ENCODE measurements at places on chromosomes 2 and 18.

DNA sequence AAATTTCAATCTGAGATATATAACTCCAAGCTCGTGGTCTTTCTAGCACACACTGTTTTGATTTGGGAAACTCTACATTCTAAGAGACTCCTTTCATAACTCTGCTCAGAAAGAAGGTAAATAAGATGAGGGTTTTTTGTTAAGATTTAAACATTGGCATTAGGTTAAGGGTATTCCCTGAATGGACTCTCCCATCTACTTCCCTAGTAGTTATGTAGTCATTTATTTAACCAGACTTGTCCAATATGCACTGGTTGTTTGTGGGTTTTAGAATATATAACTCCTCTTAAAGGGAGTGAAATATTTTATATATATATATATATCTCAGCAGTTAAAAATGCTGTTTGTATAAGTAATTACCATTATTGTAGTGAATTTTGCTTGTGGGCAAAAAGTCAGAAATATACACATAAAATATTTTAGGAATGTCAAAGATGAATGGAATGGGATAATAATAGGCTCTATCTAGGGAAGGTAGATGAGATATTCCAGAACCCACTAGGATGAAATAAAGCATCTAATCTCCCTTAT is 61.5 kb upstream of the WDR75 start:
- DNase-seq, result no peak

- DNase-seq, result peak; percentile 50
These were observed at the start of gene TET3 for GRCh38 chr2:73984203-73984921. TET3 (plus strand) TSS chr2:73984910; CDS start chr2:73986404, 1,494 bp downstream.

DNA sequence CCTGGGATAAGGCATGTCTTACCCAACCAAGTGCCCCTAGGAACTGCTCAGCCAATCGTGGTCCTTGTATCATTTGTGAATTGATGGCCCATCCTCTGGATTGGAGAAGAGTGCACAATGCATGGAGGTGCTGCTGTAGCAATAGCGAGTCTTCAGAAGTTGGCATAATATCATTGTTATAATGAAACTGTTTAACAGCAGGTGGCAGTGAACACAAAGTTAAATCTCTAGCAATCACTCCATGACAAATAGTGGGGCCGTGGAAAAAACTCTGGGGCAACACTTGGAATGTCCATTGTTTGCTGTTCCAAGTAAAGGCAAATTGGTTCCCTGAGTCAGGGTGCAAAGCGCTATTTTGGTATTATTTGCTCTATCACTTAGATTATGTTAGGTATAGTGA is 11.4 kb downstream of the REG1A start:
- DNase-seq, result no peak

GRCh38 chr2:73408198-73408597 is 22.6 kb downstream of the ALMS1 start:
- no peak for DNase-seq

GRCh38 chr2:170396799-170397459 is 219.0 kb downstream of the MYO3B start:
- no peak for DNase-seq

DNA sequence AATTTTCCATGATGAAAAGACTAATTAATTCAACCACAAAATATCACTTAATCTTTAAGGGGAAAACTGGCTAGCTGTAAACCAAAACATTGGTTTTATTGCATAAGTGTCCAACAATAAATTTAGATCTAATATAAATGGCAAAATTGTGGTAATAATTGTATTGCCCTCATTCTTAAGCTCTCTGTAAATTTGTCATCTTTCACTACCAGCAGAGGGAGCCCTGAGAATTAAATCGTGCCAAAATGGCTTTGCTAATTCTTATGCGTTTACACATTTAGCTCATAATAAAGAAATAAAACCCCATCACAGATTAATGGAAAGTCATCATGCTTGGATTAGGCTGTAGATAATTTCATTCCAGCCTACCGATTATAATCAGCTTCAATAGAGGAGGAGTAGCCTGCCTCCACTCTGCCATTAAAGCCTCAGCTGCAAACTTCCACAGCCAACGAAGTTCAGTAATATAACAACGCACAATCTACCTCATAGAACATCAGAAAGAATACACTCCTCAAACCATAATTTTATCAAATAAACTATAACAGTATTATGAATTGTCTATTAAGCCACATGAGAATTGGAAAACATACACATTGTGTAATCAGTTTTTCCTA is 70.0 kb upstream of the ATP5MC3 start:
- DNase-seq, result peak; percentile 19

GRCh38 chr2:168997118-168997521 is 34.0 kb downstream of the ABCB11 start:
- no peak for DNase-seq

- DNase-seq, result no peak
These were observed 37.8 kb upstream of the ZNF516 start for GRCh38 chr18:76532875-76533274.

DNA sequence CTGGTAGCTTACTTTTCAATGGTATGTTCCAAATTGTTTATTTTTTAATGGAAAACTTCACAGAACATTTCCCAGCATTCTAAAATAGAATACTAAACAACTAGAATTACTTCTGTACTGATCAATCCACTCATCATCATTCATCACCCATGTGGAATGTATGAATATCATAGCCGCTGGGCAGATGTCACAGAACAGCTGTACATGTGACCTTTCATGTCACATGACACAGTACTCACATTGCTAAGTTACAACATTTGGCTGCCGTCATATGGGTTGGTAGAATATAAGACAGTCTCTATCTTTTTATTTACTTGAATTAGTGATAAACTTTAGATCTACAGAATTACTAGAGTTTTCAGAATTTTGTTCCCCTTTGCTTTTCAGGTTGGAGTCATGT is 387.6 kb downstream of the ZEB2 start:
- no peak for DNase-seq

DNA sequence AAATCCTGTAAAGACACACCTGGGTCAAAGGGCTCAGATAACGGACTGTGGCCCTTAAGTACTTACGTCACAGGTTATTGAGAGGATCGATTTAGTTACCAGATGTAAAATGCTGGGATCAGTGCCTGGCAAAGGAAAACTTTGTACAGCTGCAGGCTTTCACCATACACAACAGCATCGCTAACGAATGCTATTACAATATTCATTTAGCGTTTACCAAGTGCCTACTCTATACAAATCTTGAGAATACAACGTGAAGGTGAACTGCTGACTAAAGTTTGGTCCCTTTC is 619 bp upstream of the MSH6 start:
- no peak for DNase-seq

GRCh38 chr18:30997223-30997622 is 45.3 kb downstream of the DSC3 start:
- DNase-seq, result no peak

- no peak for DNase-seq
These were observed 149.0 kb upstream of the KCTD1 start for GRCh38 chr18:26697186-26697884.

GRCh38 chr2:239926587-239927232 is 98.4 kb downstream of the NDUFA10 start:
- no peak for DNase-seq

DNA sequence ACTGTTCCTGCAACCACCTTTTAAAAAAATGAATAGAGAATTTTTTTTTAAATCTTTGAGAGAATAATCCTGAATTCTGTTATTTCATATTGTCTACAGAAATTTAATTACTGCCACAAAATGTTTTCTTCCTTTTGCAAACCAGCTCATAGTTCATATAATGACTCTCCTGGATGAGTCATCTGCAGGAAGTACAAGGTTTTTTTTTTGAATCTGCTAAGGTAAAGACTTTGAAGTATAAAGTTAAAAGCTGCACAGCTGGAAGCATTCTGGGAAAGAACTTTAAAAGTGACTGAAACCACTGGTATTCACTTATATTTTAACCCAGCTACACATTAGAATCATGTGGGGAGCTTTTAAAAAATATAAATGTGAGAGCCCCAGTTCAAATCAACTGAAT is 25.4 kb downstream of the SESTD1 start:
- no peak for DNase-seq

GRCh38 chr2:233250985-233251305 is 528 bp upstream of the ATG16L1 start:
- no peak for DNase-seq

DNA sequence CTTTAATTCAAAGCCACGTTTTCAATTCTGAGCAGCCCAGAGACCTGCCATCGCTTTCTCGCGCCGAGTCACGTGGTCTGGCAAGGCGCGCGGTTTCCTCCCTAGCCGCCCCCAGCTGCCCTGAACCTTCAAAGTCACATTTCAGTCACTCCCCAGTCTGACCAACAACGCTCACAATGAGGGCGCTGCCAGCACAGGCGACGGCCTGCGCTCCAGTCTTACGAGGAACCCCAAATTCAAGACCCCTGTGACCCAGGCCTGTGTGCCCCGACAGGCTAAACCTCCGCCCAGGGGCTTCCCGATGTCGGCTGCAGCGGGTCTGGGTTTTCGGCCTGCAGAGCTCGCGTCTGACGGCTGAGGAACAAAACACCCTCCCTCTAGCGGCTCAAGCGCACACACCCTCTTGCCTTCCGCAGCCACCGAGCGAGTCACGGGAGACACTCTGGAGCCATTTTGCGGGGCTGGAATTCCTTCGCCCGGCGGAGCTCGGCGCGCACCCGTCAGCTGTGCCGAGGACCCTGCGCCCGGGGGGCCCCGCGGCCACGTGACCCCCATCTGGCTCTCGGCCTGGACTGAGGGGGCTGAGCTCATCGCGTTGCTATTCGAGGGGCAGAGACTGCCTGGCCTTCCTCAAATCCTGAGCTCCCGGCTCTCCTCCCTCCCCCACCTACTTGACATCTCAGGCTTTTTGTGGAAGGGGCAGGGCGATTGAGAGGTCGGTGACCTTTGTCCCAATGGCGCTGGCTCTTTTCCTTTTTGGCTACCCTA is 69.9 kb upstream of the ITGB6 start:
- DNase-seq, result peak; percentile 82

DNA sequence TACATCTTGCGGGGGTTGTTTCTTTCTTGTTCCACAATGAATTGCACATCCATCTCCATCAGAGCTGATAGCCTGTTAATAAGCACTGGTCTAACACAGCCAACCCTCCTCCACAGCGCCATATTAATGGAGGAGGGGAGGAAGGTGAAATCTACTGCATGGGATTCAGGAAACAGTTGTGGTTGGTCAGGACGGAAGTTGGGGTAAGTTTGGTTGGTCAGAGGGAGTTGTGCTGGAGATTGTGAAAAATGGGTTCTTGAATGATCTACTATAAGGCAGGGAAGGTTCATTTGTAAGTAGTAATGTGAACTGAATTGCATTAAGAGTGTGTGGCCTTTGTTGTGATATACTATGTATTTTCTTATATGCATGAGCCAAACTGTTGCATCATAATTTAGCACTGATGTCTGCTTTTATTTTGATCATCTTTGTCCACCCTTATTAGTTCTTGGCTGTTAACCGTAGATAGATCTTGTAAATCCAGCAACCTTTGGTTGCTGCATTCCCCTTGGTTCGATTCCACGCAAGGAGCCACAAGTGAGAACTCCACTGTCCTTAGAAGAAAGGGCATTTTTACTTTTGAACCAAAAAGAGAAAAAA is 150.6 kb upstream of the MAPRE2 start:
- no peak for DNase-seq

GRCh38 chr18:42094875-42095274 is 139.8 kb downstream of the PIK3C3 start:
- no peak for DNase-seq

GRCh38 chr18:58005885-58006523 is 38.0 kb upstream of the NEDD4L start:
- no peak for DNase-seq

- DNase-seq, result no peak
These were observed 144.4 kb downstream of the MGAT5 start for GRCh38 chr2:134398300-134398699.

- no peak for DNase-seq
These were observed 157.5 kb upstream of the TACR1 start for GRCh38 chr2:75356865-75357264.

DNA sequence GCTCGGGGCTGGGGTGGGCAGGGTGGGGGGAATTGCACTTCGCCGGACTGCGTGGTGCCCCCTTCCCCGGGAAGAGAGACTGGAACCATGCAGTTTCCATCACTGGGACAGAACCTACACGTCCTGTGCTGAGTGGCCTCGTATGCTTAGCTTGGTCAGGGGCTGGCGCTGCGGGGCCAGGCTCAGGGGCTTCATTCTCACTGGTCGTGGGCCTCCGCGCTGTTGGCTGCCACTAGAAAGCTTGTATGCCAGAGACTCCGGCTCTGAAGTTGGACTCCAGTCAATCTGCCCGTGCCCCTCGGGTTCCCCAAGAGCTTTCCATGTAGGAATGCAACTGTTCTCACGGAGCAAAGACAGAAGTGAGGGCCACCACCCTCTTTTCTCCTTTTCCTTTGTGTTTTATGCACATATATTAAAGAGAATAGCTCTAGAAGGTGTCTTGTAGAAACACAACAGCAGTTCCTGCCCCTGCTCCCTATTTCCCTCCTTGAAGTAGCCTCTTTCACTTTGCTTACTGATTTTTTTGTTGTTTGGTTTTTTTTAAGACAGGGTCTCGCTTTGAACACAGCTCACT is 64.0 kb upstream of the YWHAQ start:
- DNase-seq, result no peak

GRCh38 chr2:97834610-97835009 is 121.2 kb downstream of the ZAP70 start:
- no peak for DNase-seq

DNA sequence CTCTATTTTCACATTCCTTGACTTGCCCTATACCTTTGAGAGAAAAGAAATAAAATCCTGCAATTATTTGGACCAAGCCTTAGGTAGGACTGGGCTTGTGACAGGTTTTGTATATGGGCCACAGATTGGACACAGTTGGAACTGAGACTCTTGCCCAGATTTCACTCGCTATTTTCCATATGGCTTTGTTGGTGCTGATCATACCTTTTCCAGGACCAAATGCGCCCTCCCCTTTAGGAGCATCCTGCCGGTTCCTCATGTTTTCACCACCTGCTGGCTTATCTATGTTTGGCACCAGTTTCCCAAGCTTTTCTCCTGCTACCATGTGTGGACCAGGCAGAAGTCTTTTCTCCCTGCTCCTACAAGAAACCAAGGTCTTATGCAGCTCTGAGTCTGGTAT is 494.9 kb downstream of the EPHA4 start:
- DNase-seq, result no peak

DNA sequence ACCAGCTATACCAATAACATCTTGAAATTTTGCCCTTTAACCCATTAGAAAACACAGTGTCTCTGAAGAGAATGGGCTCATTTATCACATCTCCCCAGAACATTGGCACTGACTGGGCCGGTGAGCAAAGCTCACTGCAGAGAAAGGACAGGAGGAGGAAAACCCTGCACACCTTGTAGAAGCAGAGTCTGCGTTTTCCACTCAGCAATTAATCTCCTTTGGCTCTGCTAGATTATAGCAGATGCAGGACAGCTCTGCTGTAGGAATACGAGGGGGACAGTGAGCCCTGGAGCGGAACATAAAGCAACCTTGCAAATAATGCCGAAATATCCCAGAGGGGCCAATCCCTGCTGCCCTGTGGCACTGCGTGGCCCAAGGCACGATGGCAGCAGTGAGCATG is 113.9 kb downstream of the TSN start:
- DNase-seq, result no peak

- no peak for DNase-seq
These were observed 13.4 kb upstream of the WIPF1 start for GRCh38 chr2:174611006-174611405.
